ENCODE measurements at places on chromosomes 5 and 9. TPM values are rescaled to one million over a fixed set of nuclear protein-coding genes. Genes with fewer than 3 reads are reported as not detected.

- peaks cover 5% of the 10 kb centered on the region for H3K27me3 ChIP-seq
- H3K4me3 ChIP-seq = no peak overlapping the region
- H3K36me3 ChIP-seq = no peaks in the 10 kb centered on the region
- DNase-seq = no peak
- no peaks in the 10 kb centered on the region for H3K4me1 ChIP-seq
Measured at GRCh38 chr9:116099821-116100220, 53.8 kb upstream of the PAPPA start.

DNA sequence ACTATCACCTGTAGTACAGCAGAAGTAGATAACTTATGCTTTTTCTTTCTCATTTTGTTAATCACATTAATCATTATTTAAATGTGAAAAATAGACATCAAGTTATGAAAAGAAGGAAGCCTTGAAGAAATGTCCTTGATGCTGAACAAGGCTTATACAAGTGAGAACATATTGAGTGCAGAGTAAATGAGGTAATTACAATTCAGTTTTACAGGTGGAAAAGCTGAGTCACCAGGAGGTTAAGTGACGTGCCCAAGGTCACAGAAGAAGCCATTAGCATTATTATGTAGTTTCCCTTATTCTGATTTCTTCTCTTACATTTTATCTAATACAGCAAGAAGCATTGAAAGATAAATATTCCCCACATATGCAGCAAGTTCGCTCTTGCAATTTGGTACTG is 998.5 kb upstream of the CDH6 start:
- no peaks in the 10 kb centered on the region for H3K4me1 ChIP-seq
- no peak for DNase-seq
- no peaks in the 10 kb centered on the region for H3K27me3 ChIP-seq
- H3K4me3 ChIP-seq = no peak overlapping the region
- H3K36me3 ChIP-seq = no peaks in the 10 kb centered on the region
- H3K27ac ChIP-seq = no peak overlapping the region

The SNX30 gene
- 10.2 TPM for total RNA-seq

The LURAP1L gene
- 4.2 TPM for total RNA-seq

The ZFP62 gene
- total RNA-seq = 7.9 TPM

GRCh38 chr5:132226516-132227234 is 978 bp downstream of the P4HA2 start:
- H3K4me3 ChIP-seq = peak overlapping the region; percentile 8
- H3K27ac ChIP-seq = no peak overlapping the region
- H3K27me3 ChIP-seq = no peaks in the 10 kb centered on the region
- DNase-seq = no peak
- no peaks in the 10 kb centered on the region for H3K36me3 ChIP-seq

DNA sequence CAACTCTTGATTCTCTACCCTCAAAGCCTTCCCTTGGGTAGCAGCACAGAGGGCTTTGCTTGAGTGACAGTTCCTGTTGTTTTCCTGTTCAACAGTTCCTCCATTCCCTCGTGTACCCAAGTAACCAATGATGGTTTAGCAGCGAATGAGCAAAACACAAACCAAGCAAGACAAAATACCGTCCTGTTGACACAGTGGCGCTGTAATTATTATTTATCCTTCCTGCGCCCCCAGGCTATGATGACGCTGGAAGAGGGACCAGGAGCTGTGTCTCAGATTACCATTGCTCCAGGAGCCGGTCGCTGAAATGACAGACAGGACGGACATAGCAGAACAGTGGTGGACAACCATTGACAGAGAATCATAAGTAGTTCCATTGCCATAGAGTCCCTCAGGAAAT is 154.8 kb downstream of the GADD45G start:
- no peak overlapping the region for H3K27ac ChIP-seq
- no peak for DNase-seq
- H3K4me3 ChIP-seq = no peak overlapping the region
- H3K4me1 ChIP-seq = peaks cover 19% of the 10 kb centered on the region
- no peaks in the 10 kb centered on the region for H3K36me3 ChIP-seq

DNA sequence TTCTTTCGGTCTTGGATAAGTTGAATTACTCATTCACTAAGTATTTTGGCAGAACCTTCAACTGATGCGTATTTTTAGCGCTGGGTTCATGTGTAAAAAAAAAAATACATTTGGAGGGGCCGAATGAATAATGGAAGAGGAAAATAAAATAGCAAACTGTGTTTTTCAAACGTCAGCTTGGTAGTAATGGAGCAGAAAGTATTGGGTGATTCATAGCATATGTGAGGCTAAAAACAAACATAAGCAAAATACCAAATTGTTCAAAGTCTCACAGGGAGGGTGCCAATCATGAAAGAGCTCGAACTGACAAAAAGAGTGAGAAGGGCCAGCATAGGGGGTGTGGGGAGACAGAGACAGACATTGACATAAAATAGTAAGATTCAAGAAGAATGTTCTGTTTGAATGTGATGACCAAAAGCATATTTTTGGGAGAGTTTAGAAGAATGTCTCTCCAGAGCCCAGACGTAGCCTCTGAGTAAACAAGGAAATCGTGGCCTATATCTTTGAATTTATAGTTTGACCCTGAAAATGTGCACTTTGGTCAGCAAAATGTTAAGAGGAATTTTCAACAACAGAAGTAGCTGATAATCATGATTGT is 174.9 kb upstream of the HMHB1 start:
- no peaks in the 10 kb centered on the region for H3K4me1 ChIP-seq
- H3K27ac ChIP-seq = no peak overlapping the region
- DNase-seq = no peak
- H3K36me3 ChIP-seq = no peaks in the 10 kb centered on the region
- no peak overlapping the region for H3K4me3 ChIP-seq

DNA sequence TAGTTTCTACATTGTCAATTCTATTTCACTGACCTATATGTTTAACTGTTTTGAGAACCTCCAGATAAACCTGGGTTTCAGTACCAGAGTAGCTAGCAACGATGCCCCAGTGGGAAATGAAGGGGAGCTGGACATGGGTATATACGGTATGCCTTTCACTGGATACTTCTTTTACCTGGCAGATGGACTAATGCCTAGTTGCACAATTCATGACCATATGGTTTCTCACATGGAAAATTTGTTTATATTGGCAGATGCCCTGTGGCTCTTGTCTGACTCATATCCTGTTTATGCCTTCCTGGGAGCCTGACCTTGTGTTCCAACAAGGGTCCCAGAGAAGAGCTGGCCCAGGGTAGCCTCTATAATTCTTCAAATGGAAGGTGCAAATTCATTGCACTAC is 144.1 kb downstream of the MAT2B start:
- DNase-seq = no peak
- peaks cover 2% of the 10 kb centered on the region for H3K27me3 ChIP-seq
- no peak overlapping the region for H3K27ac ChIP-seq
- no peaks in the 10 kb centered on the region for H3K4me1 ChIP-seq
- H3K36me3 ChIP-seq = no peaks in the 10 kb centered on the region

GRCh38 chr5:59583151-59583809 is 310.2 kb downstream of the PDE4D start:
- no peak overlapping the region for H3K27ac ChIP-seq
- no peaks in the 10 kb centered on the region for H3K36me3 ChIP-seq
- no peak for DNase-seq
- no peak overlapping the region for H3K4me3 ChIP-seq

The EPB41L4A gene
- 8.0 TPM for total RNA-seq

- H3K4me1 ChIP-seq = no peaks in the 10 kb centered on the region
- no peak for DNase-seq
- no peaks in the 10 kb centered on the region for H3K27me3 ChIP-seq
- H3K4me3 ChIP-seq = no peak overlapping the region
- H3K27ac ChIP-seq = no peak overlapping the region
- H3K36me3 ChIP-seq = no peaks in the 10 kb centered on the region
Measured at GRCh38 chr9:9846557-9846956, 766.2 kb downstream of the PTPRD start.

DNA sequence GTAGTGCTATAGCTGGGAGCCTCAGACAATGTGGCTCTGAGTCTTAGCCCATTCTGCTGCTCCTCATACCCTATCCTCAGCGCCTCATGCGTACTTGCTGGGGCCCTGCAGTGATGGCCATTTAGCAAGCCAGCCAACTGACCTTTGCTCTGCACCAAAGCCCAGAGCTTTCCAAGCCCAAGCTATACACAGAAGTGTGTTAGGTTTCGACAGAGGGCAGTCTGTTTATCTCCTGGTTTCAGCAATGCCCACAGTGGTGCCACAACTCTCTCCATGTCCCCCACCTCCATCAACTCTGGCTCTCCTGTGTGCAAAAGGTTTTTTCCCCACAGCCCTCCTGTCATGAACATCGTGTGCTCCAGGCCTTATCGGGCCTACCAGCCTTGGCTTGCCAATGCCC is 16.9 kb downstream of the GNG10 start:
- no peaks in the 10 kb centered on the region for H3K36me3 ChIP-seq
- H3K4me1 ChIP-seq = peaks cover 5% of the 10 kb centered on the region
- peak overlapping the region; percentile 40 for H3K27ac ChIP-seq
- no peaks in the 10 kb centered on the region for H3K27me3 ChIP-seq
- no peak for DNase-seq
- H3K4me3 ChIP-seq = no peak overlapping the region

DNA sequence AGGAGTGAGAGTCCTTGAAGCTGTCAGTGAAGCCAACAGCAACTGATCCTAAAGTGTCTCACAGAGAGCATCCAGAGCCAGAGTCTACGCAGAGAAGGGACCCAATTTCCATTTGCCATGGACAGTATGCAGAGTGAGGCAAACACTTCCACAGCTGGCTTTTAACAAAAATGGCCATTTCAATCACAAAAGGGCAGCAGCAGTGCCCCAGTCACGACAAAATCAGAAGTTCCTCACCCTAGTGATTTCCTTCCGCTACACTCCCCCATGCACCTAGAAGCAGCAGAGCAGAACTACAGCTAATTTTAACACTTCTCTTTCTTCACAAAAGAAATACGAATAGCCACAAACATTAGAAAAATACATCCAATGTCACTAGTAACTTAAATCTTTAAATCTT is 27.9 kb downstream of the FBXW11 start:
- H3K4me3 ChIP-seq = peak overlapping the region; percentile 16
- no peaks in the 10 kb centered on the region for H3K36me3 ChIP-seq
- no peaks in the 10 kb centered on the region for H3K4me1 ChIP-seq
- no peak for DNase-seq
- no peak overlapping the region for H3K27ac ChIP-seq
- no peaks in the 10 kb centered on the region for H3K27me3 ChIP-seq

DNA sequence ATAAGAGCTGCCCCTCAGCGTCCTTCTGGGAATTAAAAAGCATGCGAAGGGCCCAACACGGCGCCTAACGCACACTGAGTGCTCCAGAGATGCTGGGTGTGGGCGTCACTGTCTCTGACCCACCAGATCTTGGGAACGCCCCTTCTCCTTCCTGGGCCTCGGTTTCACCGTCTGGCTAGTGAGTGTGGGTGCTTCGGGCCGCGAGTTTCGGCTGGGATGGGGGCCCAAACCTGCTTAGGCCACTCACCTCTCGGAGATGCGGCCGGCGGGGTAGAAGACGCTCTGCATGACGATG is 3.7 kb downstream of the PIP5KL1 start:
- no peaks in the 10 kb centered on the region for H3K27me3 ChIP-seq
- no peaks in the 10 kb centered on the region for H3K36me3 ChIP-seq
- DNase-seq = no peak
- H3K4me1 ChIP-seq = peaks cover 21% of the 10 kb centered on the region
- no peak overlapping the region for H3K27ac ChIP-seq
